Calu3 (cell line): ENCODE measurements at places on chromosomes 2 and 18.

DNA sequence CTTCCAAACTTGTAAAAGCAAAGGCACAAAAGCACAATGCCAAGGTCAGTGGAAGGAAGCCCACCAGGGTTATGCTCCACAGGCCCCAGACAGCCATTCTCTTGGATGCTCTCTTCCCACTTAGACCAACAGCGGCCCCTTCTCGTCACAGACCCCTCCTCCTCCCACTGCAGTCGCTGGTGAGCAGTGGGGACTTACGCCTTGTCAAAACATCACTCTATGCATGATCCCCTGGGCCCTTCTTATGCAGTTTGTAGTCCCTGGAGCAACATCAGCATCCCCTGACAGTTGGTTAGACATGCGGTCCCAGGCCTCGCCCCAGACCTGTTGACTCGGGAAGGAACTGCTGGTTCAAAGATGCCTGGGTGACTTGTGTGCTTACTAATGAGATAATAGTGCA lies 376.0 kb upstream of the KLHL29 start:
- DNase-seq: no peak

- DNase-seq: no peak
Observed at GRCh38 chr2:12674644-12675328, 42.0 kb upstream of the TRIB2 start.

DNA sequence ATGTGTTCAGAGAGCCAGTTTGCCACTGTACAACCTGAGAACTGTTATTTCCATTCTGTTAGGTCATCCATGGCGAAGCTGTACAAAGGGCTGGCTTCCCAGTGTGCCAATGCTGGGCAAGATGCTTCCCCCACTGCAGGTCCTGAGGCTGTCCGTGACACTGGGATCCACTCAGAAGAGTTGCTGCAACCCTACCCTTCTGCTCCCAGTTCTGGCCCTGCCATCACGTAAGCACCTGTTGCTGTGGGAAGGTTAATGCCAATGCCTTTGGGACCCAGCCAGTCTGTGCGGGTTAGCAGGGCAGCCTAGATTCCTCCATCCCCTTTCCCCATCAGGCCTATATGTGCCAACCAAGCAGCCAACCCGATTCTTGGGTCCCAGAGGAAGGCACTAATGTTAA lies 68.3 kb downstream of the ARHGEF33 start:
- no peak for DNase-seq

GRCh38 chr2:176161825-176162626 lies 4.9 kb downstream of the HOXD3 start:
- DNase-seq: no peak

DNA sequence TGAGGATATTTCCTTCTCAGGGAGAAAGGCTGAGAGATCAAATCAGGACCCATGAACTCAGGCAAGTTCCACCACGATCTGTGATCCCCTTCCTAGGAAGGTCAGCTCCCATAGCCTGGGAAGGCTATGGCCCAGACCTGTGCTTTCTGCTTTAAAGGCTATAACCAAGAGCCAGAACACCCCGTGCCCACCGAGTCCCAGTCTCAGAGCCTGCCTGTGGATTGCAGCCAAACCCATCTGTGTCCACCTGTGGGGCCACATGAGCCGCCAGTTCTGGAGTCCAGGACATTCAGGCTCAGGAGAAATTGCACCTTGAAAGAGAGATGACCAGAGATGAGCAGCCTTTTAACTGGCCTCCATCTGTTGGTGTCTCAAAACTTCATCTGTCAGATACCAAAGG lies 46.9 kb downstream of the MAL start:
- no peak for DNase-seq

DNA sequence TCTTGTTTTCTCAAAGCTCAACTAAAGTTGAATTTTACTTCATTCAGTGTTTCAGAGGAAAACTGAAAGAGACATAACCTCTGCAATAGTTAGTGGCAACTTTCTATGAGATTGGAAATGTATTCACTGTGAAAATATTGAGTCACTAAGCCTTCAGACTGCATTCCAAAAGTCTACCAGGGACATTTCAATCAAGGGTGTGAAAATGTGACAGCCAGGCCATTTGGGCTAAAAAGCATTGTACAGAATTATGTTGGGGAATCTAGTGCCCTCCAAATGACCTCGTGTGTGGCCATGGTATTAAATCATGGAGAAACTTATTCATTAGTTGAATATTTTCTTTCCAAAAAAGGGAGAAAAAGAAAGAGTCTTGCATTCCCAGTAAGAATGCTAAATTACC lies 251.9 kb downstream of the GRB14 start:
- no peak for DNase-seq

DNA sequence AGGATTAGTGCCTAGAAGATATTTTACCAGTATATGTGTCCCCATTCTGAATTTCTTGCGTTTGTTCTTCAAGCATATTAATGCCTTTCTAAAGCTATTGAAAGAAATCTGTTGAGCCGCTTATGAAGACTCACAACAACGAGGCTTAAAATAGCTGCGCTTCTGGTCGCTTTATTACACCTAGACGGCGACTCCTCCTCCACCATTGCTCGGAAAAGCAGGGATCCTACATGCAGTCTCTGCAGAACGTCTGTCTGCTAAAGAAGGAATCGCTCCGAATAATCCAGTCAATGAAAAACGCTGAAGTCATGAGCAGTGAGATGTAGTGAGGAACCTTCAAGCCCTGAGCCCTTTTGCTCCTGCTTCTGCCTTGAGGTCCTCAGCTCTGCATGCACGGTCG lies 94.8 kb upstream of the ZNF516 start:
- DNase-seq: no peak

DNA sequence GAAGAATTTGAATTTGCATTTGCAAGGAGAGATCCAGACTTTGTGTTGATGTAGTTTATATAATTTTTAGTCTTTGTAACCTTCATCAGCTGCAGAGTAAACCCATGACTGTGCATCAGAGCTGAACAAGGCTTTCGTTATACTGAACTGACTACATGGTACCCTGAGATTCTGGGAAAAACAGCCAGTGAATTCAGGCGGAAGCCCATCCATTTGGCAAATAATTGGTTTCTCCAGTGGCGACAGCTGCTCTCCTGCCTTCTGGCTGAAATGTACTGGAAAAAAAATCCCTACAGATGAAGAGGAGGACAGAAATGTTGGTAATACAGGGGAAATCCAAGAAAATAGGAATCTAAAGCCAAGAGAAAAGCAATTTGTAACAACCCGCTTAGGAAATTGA lies 657.5 kb upstream of the CDH7 start:
- DNase-seq: no peak
